ENCODE measurements at places on chromosomes 13 and 19. TPM values are rescaled to one million over a fixed set of nuclear protein-coding genes. Genes with fewer than 3 reads are reported as not detected.

The IGFL2 gene
- total RNA-seq, result not detected

The OR7D2 gene
- not detected for total RNA-seq

The C2CD4C gene
- total RNA-seq, result not detected

The VSTM2B gene
- total RNA-seq, result not detected

The PSG7 gene
- not detected for total RNA-seq

The COX6B1 gene
- 856 TPM for total RNA-seq

The KLK2 gene
- not detected for total RNA-seq

The LDLR gene
- 327 TPM for total RNA-seq

The ZNF878 gene
- total RNA-seq, result not detected

The SPTBN4 gene
- total RNA-seq, result 2.6 TPM

The CDX2 gene
- total RNA-seq, result not detected

The CASP14 gene
- total RNA-seq, result not detected

The ZNF844 gene
- 0.86 TPM for total RNA-seq

The CCDC122 gene
- 4.9 TPM for total RNA-seq

The FXYD3 gene
- not detected for total RNA-seq

The FGF22 gene
- total RNA-seq, result not detected

The FCGBP gene
- total RNA-seq, result not detected

The GFY gene
- total RNA-seq, result not detected

Data from myometrial cell (primary cell).